ENCODE measurements at places on chromosomes 7 and 10. TPM values are rescaled to one million over a fixed set of nuclear protein-coding genes. Genes with fewer than 3 reads are reported as not detected.

The MCMBP gene
- total RNA-seq: 87.6 TPM

The ZNF365 gene
- 0.35 TPM for total RNA-seq

The ENTPD1 gene
- total RNA-seq: 33.3 TPM

The DNAJB6 gene
- 97.1 TPM for total RNA-seq

The NUDT1 gene
- 85.2 TPM for total RNA-seq

The TAF6 gene
- 56.5 TPM for total RNA-seq

The UCN3 gene
- not detected for total RNA-seq

The FAM25C gene
- not detected for total RNA-seq

The ECHS1 gene
- total RNA-seq: 31.3 TPM

The CCDC172 gene
- total RNA-seq: not detected

The CCDC3 gene
- total RNA-seq: 0.18 TPM

The OR2A12 gene
- total RNA-seq: not detected

The HYCC1 gene
- total RNA-seq: 105 TPM

The SH2D4B gene
- total RNA-seq: 0.15 TPM

The PON1 gene
- total RNA-seq: not detected

The SLC13A1 gene
- total RNA-seq: not detected

The H2BK1 gene
- not detected for total RNA-seq

The ADGRA1 gene
- total RNA-seq: not detected

The NKX2-3 gene
- not detected for total RNA-seq

The MPP7 gene
- 4.0 TPM for total RNA-seq

The MYH16 gene
- not detected for total RNA-seq

The SFMBT2 gene
- 25.8 TPM for total RNA-seq

The SLC26A5 gene
- total RNA-seq: not detected

The PRKCQ gene
- 70.6 TPM for total RNA-seq

The TAS2R5 gene
- 1.5 TPM for total RNA-seq

The CPEB3 gene
- total RNA-seq: 3.0 TPM

The PTPN20 gene
- 0.38 TPM for total RNA-seq

The ANKRD30A gene
- total RNA-seq: not detected

The ZNF248 gene
- total RNA-seq: 8.1 TPM

The OR2A7 gene
- total RNA-seq: 3.2 TPM

Measured in activated CD4-positive, alpha-beta memory T cell treated with anti-CD3 and anti-CD28 coated beads, Interleukin-2, amount 10 ng/mL, durations not matched to agents 7 days and 5 days (primary cell).